Fibroblast of the aortic adventitia (primary cell): ENCODE measurements at places on chromosomes 3 and 15.

- no peak for DNase-seq
Measured at GRCh38 chr3:123416647-123417046, 32.2 kb downstream of the ADCY5 start.

GRCh38 chr15:78842519-78842918 lies 30.2 kb upstream of the MORF4L1 start:
- DNase-seq: no peak

GRCh38 chr15:64667736-64668161 lies 107.6 kb downstream of the RBPMS2 start:
- peak; percentile 70 for DNase-seq

DNA sequence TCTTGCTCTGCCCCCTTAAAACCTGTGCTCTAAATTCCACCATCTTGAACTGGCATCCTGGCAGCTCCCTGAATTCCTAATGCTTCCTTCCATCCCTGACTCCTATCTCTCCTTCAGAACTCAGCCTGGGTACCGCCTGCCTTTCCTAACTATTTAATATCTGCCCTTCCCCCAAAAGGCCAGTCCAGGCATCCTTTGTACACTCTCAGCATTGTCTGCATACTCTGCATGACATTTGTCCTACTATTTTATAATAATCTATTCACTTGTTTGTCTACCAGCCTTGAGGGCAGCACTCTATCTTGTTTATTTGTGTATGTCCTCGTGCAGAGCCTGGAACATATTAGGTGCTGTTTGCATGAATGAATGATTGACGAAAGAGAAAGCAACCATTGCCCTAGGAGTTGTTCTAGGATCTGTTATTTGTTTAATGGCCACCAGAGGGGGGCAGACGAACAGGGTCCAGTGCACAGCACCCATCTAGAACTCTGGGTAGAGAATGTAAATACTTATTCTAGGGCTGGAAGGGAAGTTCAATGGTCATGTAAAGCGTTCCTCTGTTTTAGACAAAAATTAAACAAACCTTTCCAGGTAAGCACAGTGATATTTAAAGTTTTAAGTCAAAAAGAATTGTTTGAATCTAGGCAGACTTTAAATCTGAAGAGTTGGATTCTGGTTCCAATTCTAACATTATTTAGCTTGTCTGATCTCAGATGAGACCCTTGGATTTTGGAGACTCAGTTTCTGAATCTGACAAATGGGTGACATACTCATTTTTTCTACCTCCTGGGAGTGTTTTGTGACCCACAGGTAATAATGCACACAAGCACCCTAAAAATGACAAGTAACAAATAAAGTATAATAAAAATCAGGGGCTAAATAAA lies 125.8 kb upstream of the GALNT15 start:
- peak; percentile 88 for DNase-seq

- DNase-seq: no peak
Measured at GRCh38 chr3:104582092-104582491, 784.6 kb upstream of the ALCAM start.

DNA sequence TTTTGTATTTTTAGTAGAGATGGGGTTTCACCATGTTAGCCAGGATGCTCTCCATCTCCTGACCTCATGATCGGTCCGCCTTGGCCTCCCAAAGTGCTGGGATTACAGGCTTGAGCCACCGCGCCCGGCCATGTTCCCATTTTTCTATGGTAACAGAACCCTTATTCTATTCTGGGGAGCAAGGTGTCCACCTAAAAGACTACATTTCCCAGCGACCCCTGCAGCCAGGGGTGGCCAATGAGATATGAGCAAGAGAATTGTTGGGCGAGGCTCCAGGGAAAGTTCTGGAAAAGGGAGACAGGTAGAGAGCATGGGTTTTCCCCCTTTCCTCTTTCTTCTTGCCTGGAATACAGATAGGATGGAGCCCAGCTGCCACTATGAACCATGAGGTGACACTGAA lies 96.9 kb downstream of the LINGO1 start:
- DNase-seq: no peak
